SK-N-SH (cell line): ENCODE measurements at places on chromosomes 3 and 15. TPM values are rescaled to one million over a fixed set of nuclear protein-coding genes. Genes with fewer than 3 reads are reported as not detected.

The RNF13 gene
- 14.9 and 19.6 TPM in 2 replicates for polyA plus RNA-seq

- DNase-seq = no peak
- no peaks in the 10 kb centered on the region for H3K36me3 ChIP-seq
- peaks cover 4% of the 10 kb centered on the region for H3K4me1 ChIP-seq
Measured at GRCh38 chr3:134495980-134496379, 10.1 kb downstream of the CEP63 start.

DNA sequence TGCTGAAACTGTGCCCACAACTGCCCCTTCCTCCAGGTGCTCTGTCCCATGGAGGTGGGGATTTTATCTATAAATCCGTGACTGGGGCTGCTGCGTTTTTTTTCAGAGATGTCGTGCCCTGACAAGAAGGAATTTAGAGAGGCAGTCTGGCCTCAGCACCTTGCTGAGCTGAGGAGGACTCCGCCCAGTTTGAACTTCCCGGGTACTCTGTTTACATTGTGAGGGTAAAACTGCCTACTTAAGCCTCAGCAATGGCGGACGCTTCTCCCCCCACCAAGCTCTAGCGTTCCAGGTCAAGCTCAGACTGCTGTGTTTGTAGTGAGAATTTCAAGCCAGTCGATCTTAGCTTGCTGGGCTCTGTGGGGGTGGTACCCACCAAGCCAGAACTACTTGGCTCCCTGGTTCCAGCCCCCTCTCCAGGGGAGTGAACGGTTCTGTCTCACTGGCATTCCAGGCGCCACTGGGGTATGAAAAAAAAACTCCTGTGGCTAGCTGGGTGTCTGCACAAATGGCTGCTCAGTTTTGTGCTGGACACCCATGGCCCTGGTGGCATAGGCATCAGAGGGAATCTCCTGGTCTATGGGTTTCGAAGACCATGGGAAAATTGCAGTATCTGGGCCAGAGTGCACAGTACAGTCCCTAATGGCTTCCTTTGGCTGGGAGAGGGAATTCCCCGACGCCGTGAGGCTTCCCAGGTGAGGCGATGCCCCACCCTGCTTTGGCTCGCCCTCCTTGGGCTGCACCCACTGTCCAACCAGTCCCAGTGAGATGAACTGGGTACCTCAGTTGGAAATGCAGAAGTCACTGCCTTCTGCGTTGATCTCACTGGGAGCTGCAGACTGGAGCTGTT, 68.5 kb upstream of the SGO1 start:
- H3K27ac ChIP-seq = no peak overlapping the region
- H3K36me3 ChIP-seq = no peaks in the 10 kb centered on the region
- H3K4me1 ChIP-seq = no peaks in the 10 kb centered on the region
- no peak overlapping the region for H3K4me3 ChIP-seq

- DNase-seq = no peak
- peaks cover 20% of the 10 kb centered on the region for H3K36me3 ChIP-seq
- H3K4me3 ChIP-seq = no peak overlapping the region
- no peak overlapping the region for H3K27ac ChIP-seq
- H3K4me1 ChIP-seq = peaks cover 47% of the 10 kb centered on the region; the same call in 1 of the 2 replicates
Measured at GRCh38 chr15:43896543-43896942, 69.7 kb downstream of the WDR76 start.
